ENCODE measurements at places on chromosomes 5 and 9.

- DNase-seq: no peak
Observed at GRCh38 chr9:101317735-101318134, 67.1 kb downstream of the BAAT start.

- DNase-seq: no peak
Observed at GRCh38 chr9:38437193-38437823, 13.1 kb upstream of the IGFBPL1 start.

GRCh38 chr9:1606253-1606652 lies 408.9 kb upstream of the SMARCA2 start:
- no peak for DNase-seq

GRCh38 chr5:134510970-134511795 lies 14.3 kb upstream of the JADE2 start:
- no peak for DNase-seq

GRCh38 chr5:139205124-139205523 lies 7.0 kb upstream of the SIL1 start:
- no peak for DNase-seq

DNA sequence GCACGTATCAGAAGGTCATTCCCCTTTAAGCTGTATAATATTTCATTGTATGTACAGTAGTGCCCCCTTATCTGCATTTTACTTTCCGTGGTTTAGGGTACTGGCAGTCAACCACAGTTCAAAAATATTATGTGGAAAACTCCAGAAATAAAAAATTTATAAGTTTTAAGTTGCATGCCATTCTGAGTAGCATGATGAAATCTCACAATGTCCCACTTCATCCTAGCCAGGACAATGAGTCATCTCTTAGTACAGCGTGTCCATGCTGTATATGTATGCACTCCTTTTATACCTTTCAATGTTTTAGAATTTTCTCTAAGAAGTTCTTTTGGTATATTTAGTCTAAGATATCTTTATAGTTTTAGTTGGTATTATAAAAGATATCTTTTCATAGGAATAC lies 115.0 kb upstream of the HAND1 start:
- DNase-seq: no peak

- DNase-seq: no peak
Observed at GRCh38 chr5:32814620-32815019, 103.5 kb downstream of the NPR3 start.

- no peak for DNase-seq
Observed at GRCh38 chr5:120794121-120794520, 330.0 kb downstream of the PRR16 start.

All from stimulated activated CD8-positive, alpha-beta memory T cell treated with anti-CD3 and anti-CD28 coated beads, Interleukin-7, amount 100 ng/mL, for 24 hours (primary cell).